ENCODE measurements at places on chromosomes 13 and 19.

DNA sequence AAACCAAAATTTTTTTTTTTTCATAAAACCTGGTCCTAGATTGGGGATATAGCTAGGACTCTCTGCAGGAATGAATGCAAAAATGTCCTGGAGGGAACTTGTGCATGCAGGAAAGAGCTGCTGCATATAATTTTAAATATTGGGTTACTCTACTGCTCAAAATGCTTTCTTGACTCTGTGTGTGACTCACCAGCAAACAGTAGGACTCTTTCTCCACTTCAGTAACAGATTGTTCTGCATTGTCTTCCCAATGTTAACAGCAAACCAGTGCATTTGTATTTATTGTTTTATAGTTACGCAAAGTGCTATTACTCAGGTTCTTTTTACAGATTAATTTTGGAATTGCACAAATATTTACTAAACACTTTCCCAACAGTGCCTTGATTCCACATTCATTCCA, 163.7 kb upstream of the KL start:
- DNase-seq: no peak
- no peak overlapping the region for H3K4me3 ChIP-seq
- H3K27ac ChIP-seq: no peak overlapping the region
- H3K36me3 ChIP-seq: no peaks in the 10 kb centered on the region
- no peaks in the 10 kb centered on the region for H3K27me3 ChIP-seq
- peaks cover 20% of the 10 kb centered on the region for H3K4me1 ChIP-seq

- H3K4me1 ChIP-seq: peaks cover 93% of the 10 kb centered on the region
- no peaks in the 10 kb centered on the region for H3K27me3 ChIP-seq
- H3K27ac ChIP-seq: peak overlapping the region; percentile 80
- no peak for DNase-seq
Measured at GRCh38 chr19:15404097-15404779, 14.6 kb downstream of the AKAP8L start.

- H3K27me3 ChIP-seq: no peaks in the 10 kb centered on the region
- H3K4me1 ChIP-seq: peaks cover 89% of the 10 kb centered on the region
- H3K27ac ChIP-seq: peak overlapping the region; percentile 92
- peak overlapping the region; percentile 44 for H3K4me3 ChIP-seq
- no peaks in the 10 kb centered on the region for H3K36me3 ChIP-seq
Measured at GRCh38 chr19:2166741-2167738, 3.3 kb downstream of the DOT1L start.

- H3K4me3 ChIP-seq: no peak overlapping the region
- peak overlapping the region; percentile 79 for H3K27ac ChIP-seq
- no peaks in the 10 kb centered on the region for H3K27me3 ChIP-seq
- H3K36me3 ChIP-seq: no peaks in the 10 kb centered on the region
Measured at GRCh38 chr19:12090807-12091206, 26.3 kb downstream of the ZNF844 start.

GRCh38 chr19:21611659-21612402, 106.4 kb downstream of the ZNF429 start:
- no peaks in the 10 kb centered on the region for H3K36me3 ChIP-seq
- peak overlapping the region; percentile 17 for H3K27ac ChIP-seq

- peaks cover 13% of the 10 kb centered on the region for H3K4me1 ChIP-seq
- no peak overlapping the region for H3K27ac ChIP-seq
- H3K36me3 ChIP-seq: no peaks in the 10 kb centered on the region
- no peaks in the 10 kb centered on the region for H3K27me3 ChIP-seq
Measured at GRCh38 chr13:43390619-43391018, 367.2 kb downstream of the DNAJC15 start.

DNA sequence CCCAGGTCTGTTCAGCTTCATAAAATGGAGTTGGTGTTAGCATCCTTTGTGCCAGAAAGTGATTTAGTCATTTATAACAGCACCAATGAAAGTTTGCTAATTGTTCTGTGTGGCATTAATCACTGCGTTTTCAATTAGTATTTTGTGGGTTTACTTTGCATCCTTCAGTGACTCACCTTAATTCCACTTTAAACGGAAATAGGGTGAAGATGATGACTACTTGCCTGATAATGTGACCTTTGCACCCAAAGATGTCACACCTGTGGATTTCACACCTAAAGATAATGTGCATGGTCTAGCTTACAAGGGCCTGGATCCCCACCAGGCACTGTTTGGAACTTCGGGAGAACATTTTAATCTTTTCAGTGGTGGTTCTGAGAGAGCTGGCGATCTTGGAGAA, 15.0 kb downstream of the GPATCH1 start:
- no peaks in the 10 kb centered on the region for H3K27me3 ChIP-seq
- DNase-seq: no peak
- no peak overlapping the region for H3K27ac ChIP-seq
- H3K36me3 ChIP-seq: peaks cover 94% of the 10 kb centered on the region

- H3K4me1 ChIP-seq: peaks cover 26% of the 10 kb centered on the region
- no peaks in the 10 kb centered on the region for H3K27me3 ChIP-seq
- no peak for DNase-seq
- no peaks in the 10 kb centered on the region for H3K36me3 ChIP-seq
Measured at GRCh38 chr19:29643361-29643935, 21.8 kb upstream of the PLEKHF1 start.

- peaks cover 43% of the 10 kb centered on the region for H3K4me1 ChIP-seq
- H3K27ac ChIP-seq: peak overlapping the region; percentile 88
- no peaks in the 10 kb centered on the region for H3K27me3 ChIP-seq
- DNase-seq: peak; percentile 91
Measured at GRCh38 chr19:39397360-39398296, 6.5 kb downstream of the MED29 start.

DNA sequence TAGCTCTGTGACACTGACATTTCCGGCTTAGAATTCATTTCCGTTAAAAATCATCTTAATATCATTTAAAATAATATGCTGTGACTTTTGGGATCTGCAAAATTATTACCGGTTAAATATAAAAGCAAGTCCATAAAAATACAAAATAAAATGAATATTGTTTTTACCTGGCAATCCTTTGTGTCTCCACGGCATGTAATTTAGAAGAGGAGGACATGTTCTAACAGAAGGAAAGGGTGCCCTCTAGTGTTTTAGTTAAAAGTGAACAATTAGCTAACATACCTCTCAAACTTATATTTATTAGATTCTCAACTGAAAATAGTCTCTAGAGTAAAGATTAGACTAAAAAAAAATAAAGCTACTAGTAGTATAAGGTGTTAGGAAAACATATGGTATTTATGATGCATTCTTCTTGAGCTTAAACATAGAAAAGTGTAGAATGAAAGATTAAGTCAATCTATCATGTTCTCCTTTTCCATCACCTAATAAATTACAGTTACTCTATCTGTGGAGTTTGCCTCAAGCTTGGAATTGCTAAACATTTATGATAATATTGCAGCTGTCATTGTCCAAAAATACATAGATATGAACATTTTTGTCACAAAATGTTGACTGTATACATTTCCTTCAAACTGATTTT, 676.7 kb upstream of the SPRY2 start:
- DNase-seq: no peak
- H3K36me3 ChIP-seq: peaks cover 12% of the 10 kb centered on the region
- no peak overlapping the region for H3K27ac ChIP-seq
- no peaks in the 10 kb centered on the region for H3K4me1 ChIP-seq
- H3K27me3 ChIP-seq: no peaks in the 10 kb centered on the region
- H3K4me3 ChIP-seq: peak overlapping the region; percentile 0

- no peak for DNase-seq
- H3K27me3 ChIP-seq: no peaks in the 10 kb centered on the region
- H3K4me3 ChIP-seq: no peak overlapping the region
- H3K36me3 ChIP-seq: peaks cover 58% of the 10 kb centered on the region
- no peak overlapping the region for H3K27ac ChIP-seq
Measured at GRCh38 chr19:7619671-7620441, 9.5 kb downstream of the XAB2 start.

DNA sequence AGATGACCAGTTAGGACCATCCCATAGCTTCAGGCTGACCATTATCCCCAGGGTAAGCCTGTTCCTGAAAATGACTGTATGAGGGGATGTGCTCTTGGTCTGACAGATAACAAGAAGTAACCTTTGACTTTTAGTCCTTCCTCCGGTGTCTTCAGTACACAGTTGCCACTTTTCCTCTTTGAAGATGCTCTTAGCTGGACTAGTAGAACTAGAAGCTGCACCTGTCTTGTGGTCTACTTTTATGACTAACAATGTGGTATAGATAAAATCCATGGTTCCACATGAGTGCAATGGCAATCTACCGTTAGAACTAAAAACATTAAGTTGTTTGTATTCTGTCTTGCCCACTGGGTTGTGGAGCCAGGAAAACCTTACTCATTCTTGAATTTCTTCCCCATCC, 5.9 kb upstream of the RUBCNL start:
- H3K4me3 ChIP-seq: no peak overlapping the region
- DNase-seq: no peak
- H3K36me3 ChIP-seq: no peaks in the 10 kb centered on the region
- H3K27ac ChIP-seq: no peak overlapping the region

DNA sequence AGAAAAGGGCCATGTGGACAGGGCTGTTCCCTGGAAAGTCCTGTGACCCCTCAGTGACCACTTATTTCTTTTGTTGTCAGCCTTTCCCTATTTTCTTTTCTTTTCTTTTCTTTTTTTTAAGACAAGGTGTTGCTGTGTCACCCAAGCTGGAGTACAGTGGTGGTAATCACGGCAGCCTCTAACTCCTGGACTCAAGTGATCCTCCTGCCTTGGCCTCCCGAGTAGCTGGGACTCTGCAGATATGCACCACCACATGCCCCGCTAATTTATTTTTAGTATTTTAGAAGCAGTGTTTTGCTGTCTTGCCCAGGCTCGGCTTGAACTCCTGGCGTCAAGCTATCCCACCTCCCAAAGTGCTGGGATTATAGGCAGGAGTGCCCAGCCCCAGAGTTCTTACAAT, 1.1 kb upstream of the GPI start:
- H3K4me1 ChIP-seq: peaks cover 50% of the 10 kb centered on the region
- H3K4me3 ChIP-seq: no peak overlapping the region
- peaks cover 28% of the 10 kb centered on the region for H3K36me3 ChIP-seq

DNA sequence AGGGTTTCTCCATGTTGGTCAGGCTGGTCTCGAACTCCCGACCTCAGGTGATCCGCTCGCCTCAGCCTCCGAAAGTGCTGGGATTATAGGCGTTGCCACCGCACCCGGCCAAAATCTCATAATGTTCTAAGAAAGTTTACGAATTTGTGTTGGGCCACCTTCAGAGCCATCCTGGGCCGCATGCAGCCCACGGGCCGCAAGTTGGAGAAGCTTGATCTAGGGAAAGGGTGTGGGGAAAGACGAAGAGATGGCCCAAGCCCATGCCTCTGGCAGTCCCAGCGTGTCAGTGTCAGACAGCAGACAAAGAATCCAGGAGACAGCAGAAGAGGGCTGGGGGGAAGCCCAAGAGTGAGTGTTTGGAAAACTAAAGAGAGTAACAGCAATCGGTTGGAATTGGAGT, 17.3 kb upstream of the PNMA8C start:
- no peak for DNase-seq
- no peaks in the 10 kb centered on the region for H3K36me3 ChIP-seq
- no peak overlapping the region for H3K4me3 ChIP-seq
- H3K27me3 ChIP-seq: no peaks in the 10 kb centered on the region
- no peak overlapping the region for H3K27ac ChIP-seq
- peaks cover 24% of the 10 kb centered on the region for H3K4me1 ChIP-seq

DNA sequence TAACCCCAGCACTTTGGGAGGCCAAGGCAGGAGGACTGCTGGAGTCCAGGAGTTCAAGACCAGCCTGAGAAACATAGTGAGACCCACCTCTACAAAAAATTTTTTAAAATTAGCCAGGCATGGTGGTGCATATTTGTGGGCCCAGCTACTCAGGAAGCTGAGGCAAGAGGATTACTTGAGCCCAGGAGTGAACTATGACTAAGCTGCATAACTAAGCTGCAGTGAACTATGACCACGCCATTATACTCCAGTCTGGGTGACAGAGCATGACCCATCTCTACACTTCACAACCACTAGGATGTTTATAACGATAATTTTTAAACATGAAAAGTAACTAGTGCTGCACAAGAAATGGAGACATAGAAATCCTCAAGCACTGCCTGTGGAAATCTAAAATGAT, 352.7 kb upstream of the SGCG start:
- H3K36me3 ChIP-seq: no peaks in the 10 kb centered on the region
- H3K4me3 ChIP-seq: no peak overlapping the region
- H3K4me1 ChIP-seq: no peaks in the 10 kb centered on the region
- H3K27ac ChIP-seq: no peak overlapping the region
- DNase-seq: no peak

DNA sequence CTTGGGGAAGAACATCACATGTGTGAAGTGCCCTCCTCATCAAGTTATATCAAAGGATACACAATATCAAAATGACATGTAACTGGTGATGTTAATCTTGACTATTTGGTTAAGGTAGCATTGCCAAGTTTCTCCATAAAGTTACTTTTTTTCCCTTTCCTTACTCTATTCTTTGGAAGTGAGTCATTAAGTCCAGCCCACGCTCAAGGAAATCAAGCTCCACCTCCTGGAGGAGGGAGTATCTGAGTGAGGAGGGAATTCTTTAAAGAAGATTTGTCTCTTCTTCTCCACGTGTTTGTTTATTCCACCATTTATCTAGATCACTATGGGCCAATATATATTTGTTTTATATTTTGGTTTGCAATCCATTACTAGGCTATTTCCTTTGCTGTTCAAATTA, 33.6 kb upstream of the FNDC3A start:
- no peaks in the 10 kb centered on the region for H3K4me1 ChIP-seq
- no peak for DNase-seq
- H3K4me3 ChIP-seq: no peak overlapping the region
- H3K27ac ChIP-seq: no peak overlapping the region
- H3K36me3 ChIP-seq: no peaks in the 10 kb centered on the region

GRCh38 chr19:14933506-14933905, 7.8 kb upstream of the OR7C2 start:
- no peaks in the 10 kb centered on the region for H3K36me3 ChIP-seq
- H3K4me1 ChIP-seq: no peaks in the 10 kb centered on the region
- H3K27me3 ChIP-seq: peaks cover 19% of the 10 kb centered on the region

DNA sequence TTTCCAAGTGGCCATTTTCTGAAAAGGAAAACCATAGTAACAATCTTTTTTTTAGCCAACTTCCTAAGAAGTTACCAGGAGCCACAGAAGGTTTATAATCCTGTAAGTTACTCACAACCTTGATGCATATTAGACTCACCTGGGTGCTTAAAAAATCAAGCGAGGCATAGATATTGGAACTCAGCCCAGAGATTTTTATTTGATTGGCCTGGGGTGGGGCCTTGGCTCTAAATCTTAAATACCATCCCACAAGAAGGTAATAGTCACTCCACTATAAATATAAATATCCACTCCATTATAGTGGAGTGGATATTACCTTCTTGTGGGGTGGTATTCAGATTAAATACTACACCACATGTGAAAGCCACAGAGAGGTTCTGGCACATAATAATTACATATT, 429.6 kb downstream of the RFC3 start:
- DNase-seq: no peak
- no peak overlapping the region for H3K27ac ChIP-seq
- H3K27me3 ChIP-seq: no peaks in the 10 kb centered on the region
- peaks cover 7% of the 10 kb centered on the region for H3K4me1 ChIP-seq
- no peak overlapping the region for H3K4me3 ChIP-seq

GRCh38 chr19:1592024-1592754, 476 bp downstream of the MBD3 start:
- peaks cover 24% of the 10 kb centered on the region for H3K36me3 ChIP-seq
- H3K27ac ChIP-seq: peak overlapping the region; percentile 99
- H3K4me1 ChIP-seq: peaks cover 30% of the 10 kb centered on the region
- DNase-seq: peak; percentile 86
- no peaks in the 10 kb centered on the region for H3K27me3 ChIP-seq

Measured in left ventricle myocardium inferior (tissue), 1 donor.